Sigmoid colon (tissue), 7 donors: ENCODE measurements at places on chromosomes 12 and 14.

GRCh38 chr12:74790931-74791330 lies 253.3 kb downstream of the ATXN7L3B start:
- no peak for DNase-seq

GRCh38 chr14:56224691-56225681 lies 106.8 kb downstream of the PELI2 start:
- DNase-seq: no peak

GRCh38 chr12:6899837-6900519 lies 4.6 kb upstream of the LRRC23 start:
- peak; percentile 81 for DNase-seq

DNA sequence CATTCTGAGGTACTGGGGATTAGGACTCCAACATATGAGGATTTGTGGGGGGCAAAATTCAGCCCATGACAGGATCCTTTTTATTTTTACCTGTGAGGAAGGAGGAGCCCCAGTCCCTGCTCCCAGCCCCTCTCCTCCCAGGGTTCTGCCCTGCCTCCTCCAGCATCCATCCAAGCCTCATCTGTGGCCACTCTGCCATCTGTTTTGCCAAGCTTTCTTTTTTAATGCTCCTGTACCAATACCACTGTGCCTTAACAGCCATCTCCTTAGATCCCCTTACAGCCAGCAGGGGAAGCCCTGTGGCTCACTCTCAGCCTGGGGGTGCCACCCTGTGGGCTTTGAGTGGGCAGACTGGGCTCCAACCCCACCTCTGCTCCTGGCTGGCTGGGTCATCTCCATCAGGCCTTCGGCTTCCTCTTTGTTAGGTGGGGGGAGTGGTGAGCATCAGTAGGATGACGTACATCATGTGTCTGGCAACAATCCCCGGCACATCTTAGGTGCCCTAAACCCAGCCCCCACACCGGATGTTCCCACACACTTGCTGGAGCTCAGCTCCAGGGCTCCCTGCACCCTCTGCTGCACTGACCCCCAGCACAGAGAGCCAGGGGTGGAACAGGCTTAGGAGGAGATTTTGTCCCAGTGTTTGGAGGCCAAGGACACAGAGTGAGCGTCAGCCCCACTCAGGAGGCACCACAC lies 40.2 kb downstream of the CYP46A1 start:
- no peak for DNase-seq

- DNase-seq: no peak
Measured at GRCh38 chr12:6233121-6233971, 33.1 kb downstream of the CD9 start.

GRCh38 chr14:96793547-96793946 lies 3.6 kb upstream of the VRK1 start:
- no peak for DNase-seq

- no peak for DNase-seq
Measured at GRCh38 chr12:81705586-81705985, 53.6 kb downstream of the PPFIA2 start.

- no peak for DNase-seq
Measured at GRCh38 chr14:80988735-80989429, 33.5 kb downstream of the TSHR start.

- no peak for DNase-seq
Measured at GRCh38 chr12:14442221-14442881, 76.9 kb downstream of the ATF7IP start.

- no peak for DNase-seq
Measured at GRCh38 chr14:102988054-102988453, 65.6 kb downstream of the AMN start.

GRCh38 chr14:68468437-68469207 lies 324.2 kb downstream of the ZFP36L1 start:
- DNase-seq: no peak

GRCh38 chr12:52627395-52628110 lies 9.2 kb upstream of the KRT73 start:
- DNase-seq: no peak

GRCh38 chr12:48903363-48903981 lies 21.8 kb downstream of the FKBP11 start:
- DNase-seq: no peak

DNA sequence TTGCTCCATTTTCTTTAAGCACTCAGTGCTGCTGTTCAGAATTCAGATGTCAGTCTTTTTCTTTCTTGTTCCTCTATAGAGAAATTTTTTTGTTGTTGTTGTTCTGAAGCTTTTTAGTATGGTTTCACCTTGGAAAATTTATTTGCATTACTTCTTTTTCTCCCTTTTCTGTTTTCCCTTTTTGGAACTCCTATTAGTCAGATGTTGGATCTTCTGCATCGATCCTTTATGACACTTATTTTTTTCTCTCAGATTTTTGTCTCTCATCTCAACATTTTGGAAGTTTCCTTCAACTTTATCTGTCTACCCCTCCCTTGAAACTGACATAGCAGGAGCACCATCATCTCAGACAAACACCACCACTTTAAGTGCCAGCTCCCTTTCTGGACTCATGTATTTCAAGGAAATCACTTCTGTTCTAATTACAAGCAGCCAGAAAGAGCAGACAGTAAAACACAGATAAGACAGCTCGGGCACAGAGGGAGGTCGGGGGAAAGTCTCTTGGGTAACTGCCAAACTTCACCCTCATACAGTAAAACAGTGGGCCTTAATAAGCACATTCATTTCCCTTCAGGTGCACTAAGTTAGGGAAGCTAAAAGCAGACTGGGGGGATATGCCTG lies 222.7 kb upstream of the PLXNC1 start:
- no peak for DNase-seq

GRCh38 chr12:22860926-22861325 lies 236.0 kb downstream of the ETNK1 start:
- DNase-seq: no peak

- DNase-seq: no peak
Measured at GRCh38 chr12:41162461-41162860, 25.7 kb upstream of the PDZRN4 start.

DNA sequence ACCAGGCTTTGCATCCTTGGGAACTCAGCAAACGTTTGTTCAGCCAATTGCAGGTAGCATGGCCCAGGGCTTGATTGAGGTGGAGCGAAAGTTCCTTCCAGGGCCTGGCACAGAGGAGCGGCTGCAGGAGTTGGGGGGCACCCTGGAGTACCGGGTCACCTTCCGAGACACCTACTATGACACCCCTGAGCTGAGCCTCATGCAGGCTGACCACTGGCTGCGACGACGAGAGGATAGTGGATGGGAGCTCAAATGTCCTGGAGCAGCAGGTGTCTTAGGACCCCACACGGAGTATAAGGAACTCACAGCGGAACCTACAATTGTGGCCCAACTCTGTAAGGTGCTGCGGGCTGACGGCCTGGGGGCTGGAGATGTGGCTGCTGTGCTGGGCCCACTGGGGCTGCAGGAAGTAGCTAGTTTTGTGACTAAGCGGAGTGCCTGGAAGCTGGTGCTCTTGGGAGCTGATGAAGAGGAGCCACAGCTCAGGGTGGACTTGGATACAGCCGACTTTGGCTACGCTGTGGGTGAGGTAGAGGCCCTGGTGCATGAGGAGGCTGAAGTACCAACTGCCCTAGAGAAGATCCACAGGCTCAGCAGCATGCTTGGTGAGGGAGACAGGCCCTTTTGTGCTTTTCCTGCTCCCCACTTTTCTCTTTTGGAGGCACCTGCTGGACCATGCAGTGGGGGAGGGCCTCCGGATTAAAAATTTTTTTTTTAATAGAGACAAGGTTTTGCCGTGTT lies 799 bp downstream of the THTPA start:
- no peak for DNase-seq

DNA sequence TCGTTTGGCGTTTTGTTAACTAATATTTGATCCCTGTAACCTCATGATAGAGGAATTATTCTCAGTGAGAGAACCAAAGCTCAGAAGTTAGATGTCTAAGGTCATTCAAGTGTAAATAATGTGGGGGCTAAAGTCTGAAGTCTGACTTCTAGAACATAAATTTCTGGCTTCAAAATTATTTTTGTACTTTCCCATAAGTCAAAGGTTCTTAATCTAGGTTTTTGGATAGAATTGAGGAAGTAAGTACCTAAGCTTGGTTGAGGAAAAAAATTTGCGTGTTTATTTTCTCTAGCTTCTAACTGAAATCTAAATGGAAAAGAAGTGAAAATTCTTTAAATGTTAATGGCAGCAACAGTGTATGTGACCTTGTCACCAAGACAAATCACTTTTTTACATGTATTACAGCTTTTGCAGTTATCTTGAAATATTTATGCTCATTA lies 2.3 kb downstream of the LARP4 start:
- no peak for DNase-seq

DNA sequence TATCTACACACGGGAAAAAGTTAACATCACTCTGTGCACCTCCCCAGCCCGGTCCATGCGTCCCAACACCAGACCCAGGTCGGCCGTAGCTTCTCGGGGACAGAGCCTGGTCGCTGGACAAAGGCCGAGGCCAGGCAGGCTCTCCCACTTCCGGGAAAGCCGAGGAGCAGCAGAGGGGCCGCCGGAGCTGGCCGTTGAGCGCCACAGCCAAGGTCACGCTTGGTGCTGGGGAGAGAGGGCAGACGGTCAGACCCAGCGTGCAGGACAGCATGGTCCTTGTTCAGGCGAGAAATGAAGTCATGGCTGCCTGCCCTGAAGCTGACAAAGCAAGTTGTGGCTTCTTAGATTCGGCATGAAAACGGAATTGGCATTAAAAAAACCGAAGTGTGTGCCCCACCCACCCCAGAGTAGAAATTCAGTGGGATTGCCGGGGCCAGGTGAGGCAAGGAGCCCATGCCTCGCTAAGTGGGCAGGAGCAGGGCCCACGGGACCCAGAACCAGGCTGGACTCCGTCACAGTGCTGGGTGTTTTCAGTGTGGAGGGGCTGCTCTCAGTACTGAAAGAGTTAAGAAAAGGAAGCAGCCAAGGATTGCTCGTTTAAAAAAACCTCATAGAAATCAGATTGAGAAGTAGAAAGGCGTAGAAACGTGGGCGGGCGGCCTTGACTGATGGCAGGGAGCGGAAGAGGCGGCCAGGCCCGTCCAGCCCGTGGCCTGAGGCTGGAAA lies 4.3 kb downstream of the ARL6IP4 start:
- no peak for DNase-seq

- no peak for DNase-seq
Measured at GRCh38 chr12:71250166-71250565, 92.4 kb upstream of the TSPAN8 start.

DNA sequence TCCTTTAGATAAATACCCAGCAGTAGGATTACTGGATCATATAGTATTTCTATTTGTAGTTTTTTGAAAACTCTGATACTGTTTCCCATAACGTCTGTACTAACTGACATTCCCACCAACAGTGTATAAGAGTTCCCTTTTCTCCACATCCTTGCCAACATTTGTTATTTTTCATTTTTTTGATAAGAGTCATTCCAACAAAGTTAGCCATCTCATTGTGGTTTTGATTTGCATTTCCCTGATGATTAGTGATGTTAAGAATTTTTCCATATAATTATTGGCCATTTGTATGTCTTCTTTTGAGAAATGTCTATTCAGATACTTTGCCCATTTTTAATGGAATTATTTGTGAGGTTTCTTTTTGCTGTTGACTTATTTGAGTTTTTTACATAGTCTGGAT lies 486.0 kb downstream of the FLRT2 start:
- no peak for DNase-seq

DNA sequence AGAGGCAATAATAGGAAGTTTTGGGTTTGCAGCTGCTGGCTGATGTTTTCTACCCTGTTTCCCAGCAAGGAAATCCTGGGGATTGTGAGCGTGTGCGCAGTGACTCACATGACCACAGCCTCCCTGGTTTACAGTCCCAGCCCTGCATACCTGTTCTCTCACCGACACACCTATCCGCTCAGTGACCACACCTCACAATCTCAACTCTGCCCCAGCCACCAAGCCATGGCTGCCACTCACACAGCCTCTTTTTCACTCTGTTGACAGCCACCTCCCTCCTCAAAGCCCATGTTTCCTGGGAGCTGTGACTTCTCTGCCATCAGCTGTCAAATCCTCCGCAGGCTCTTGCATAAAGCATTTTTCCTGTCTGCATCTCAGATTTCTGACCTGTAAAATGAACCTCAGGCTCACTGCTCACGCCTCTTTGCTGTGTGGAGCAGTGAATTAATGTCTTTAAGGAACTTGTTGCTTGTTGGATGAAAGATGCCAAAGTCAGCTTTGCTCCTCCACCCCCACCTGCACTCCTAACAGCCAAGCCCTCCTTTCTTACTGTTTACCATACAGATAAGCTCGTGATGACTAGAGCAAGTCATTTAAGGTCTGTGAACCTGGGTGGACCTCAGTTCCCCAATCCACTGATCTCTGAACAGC lies 43.5 kb downstream of the B4GALNT3 start:
- no peak for DNase-seq

GRCh38 chr14:30982533-30982932 lies 42.9 kb upstream of the AP4S1 start:
- DNase-seq: no peak

DNA sequence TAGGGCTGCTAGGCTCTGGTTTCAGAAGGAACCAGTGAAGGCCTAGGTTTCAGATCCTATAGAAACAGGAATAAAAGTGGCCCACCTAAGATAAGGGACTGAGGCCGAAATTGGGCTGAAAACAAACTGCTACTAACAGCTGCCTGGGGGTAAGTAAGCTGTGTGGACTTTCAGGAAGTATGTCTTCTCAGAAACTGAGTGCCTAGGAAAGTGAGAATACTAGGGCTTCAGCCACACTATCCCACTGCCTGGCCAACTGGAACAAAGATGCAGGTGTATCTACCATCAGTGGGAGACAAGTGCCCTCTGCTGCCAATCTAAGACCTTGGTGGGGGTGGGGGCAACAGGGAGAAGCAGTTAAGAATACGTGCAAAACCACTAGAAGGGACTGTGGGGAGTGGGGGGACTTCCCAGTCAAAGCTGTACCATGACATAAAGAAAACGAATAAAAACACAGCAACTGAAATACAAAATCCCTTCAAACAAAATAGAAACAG lies 82.5 kb downstream of the MED13L start:
- DNase-seq: no peak

DNA sequence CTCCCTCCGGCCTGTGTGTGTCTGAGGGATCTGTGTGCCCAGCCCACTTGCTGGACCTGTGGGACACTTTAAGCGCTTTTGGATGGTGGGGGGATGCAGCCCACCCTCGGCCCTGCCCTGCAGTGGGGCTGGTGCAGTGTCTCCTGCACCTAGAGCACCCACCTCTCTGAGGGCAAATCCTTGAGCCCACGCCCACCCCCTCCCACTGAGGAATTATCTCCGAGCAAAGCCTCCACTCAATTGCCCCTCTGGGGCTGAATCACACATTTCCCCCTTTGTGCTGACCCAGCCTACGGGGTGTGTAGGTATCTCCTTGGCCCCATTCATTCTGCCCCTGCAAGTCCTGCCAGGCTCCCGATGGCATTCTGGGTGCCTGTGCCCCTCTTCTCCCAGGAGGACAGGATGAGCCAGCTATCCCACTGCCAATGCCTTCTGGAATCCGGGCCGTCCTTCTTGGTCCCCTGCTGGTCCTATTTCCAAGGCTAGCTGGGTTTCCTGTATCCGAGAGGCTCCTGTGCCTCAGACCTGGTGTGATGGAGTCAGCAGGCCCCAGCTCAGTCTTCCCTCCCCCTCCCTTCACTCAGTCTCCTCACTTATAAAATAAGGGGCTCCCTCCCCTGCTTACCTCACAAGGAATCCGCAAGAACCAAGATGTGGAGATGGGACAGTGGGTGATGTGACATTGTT lies 48.9 kb downstream of the ERH start:
- DNase-seq: no peak

GRCh38 chr14:81459912-81460311 lies 59.8 kb upstream of the STON2 start:
- DNase-seq: no peak
